ENCODE measurements at places on chromosomes 12 and 14.

GRCh38 chr14:30848449-30849240, 25.7 kb upstream of the COCH start:
- DNase-seq: no peak

GRCh38 chr12:130775953-130776856, 60.1 kb upstream of the RIMBP2 start:
- DNase-seq: peak; percentile 67

GRCh38 chr12:50387487-50387886, 8.9 kb downstream of the FAM186A start:
- no peak for DNase-seq

DNA sequence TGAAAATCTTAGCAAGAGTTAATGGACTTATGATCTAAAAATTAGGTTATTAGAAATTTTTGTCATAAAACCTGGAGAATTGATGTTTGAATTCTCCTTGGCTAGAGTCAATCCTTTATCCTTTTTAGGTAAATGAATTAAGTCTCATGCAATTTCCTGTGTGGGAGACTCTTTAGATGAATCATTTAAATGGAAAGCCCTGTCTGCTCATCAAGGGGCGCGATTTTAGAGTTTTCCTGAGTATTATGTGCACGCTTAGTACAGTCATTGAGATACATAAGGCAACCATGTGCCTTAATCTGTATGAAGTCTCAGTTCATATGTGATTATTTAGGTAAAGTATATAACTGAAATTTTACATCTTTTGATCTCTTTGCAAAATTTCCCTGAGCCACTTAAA, 974.7 kb downstream of the NRXN3 start:
- DNase-seq: no peak
